ENCODE measurements at places on chromosomes 2 and 18.

DNA sequence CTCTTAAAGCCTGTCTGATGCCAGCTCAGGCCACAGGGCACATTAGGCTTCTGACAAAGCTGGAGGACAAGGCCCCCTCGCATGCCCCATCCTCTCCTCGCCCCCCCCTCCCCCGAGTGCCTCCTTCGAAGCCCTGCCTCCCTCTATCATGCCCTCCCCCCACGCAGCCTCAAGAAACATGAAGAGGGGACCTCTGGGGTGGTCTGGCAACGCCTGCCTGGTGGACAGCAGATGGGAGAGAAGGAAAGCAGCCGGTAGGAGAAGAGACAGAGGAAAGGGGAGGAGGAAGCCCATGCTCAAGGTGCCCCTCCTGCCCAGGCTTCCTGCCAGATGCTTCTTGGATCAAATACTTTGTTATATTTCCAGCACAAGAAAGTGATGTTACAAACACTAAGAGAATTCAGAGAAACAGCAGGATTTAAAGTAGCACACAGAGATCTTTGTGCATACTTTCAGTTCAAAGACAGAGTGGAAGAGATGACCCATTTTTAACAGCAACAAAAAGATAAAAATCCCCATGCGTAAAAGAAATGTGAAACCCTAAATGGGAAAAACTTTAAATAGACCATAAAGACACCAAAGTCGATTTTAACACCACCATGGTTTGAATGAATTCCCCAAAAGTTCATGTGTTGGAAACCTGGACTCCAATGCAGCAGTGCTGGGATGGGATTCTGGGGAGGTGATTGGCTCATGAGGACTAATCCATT is 19.0 kb downstream of the BOK start:
- no peak for DNase-seq

- DNase-seq, result no peak
Measured at GRCh38 chr2:186984966-186985365, 136.0 kb upstream of the ZSWIM2 start.

GRCh38 chr2:230160112-230160660 is 59.6 kb downstream of the SP110 start:
- peak; percentile 44 for DNase-seq

DNA sequence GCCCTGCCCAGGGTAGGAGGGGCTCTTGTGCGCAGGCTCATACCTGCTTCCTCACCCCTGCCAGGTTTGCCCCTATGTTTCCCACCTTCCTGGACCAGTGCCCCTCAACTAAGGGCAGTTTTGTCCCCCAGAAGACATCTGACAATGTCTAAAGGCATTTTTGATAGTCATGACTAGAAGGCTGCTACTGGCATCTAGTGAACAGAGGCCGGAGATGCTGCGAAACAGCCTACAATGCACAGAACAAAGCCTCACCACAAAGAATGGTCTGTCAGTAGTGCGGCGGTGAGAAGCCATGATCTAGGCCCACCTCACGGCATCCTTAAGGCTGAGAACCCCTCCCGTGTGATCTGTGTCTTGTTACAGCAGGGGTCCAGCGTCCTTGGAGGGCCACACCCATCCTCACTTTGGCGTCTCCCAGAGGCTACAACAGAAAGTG is 96.0 kb downstream of the TMEM17 start:
- DNase-seq, result no peak

GRCh38 chr2:138454761-138455160 is 46.8 kb upstream of the SPOPL start:
- DNase-seq, result no peak

- no peak for DNase-seq
Measured at GRCh38 chr2:157413326-157414035, 30.4 kb downstream of the CYTIP start.

DNA sequence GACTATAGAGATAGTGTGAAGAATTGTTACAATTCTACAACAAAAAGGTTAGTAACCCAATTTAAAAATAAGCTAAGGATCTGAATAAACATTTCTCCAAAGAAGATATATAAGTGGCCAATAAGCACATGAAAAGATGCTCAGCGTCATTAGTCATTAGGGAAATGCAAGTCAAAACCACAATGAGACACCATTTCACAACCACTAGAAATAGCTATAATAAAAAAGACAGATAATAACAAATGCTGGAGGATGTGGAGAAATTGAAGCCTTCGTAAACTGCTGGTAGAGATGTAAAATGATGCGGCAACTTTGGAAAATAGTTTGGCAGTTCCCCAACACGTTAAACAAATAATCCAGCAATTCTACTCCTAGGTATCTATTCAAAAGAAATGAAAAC is 366.5 kb upstream of the POU3F3 start:
- DNase-seq, result no peak

DNA sequence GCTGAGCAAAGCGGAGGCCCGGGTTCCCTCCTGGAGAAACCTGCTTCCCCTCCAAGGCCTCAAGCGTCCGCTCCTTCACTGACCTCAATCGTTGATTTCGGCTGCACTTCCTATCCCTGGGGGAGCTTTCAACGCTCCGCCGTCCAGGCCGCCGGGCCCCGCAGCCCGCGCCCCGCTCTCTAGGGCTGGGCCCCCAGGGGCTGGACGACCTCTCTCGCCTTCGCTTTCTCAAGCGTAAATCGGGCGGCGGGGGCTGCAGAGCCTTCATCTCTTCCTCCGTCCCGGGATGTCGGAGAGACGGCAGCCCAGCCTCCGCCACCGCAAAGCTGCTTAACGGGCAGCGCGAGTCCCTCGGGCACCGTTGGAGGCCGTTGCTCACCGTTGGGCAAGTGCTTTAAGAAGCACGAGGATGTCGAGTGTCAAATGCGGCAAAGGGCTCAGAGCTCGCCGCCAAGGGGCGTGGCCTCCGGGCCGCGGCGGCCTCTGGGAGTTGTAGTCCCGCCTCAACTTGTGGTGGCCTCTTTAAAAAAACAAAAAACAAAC is 8.5 kb downstream of the HES6 start:
- DNase-seq, result no peak

GRCh38 chr2:10359246-10359645 is 56.5 kb downstream of the HPCAL1 start:
- DNase-seq, result no peak

DNA sequence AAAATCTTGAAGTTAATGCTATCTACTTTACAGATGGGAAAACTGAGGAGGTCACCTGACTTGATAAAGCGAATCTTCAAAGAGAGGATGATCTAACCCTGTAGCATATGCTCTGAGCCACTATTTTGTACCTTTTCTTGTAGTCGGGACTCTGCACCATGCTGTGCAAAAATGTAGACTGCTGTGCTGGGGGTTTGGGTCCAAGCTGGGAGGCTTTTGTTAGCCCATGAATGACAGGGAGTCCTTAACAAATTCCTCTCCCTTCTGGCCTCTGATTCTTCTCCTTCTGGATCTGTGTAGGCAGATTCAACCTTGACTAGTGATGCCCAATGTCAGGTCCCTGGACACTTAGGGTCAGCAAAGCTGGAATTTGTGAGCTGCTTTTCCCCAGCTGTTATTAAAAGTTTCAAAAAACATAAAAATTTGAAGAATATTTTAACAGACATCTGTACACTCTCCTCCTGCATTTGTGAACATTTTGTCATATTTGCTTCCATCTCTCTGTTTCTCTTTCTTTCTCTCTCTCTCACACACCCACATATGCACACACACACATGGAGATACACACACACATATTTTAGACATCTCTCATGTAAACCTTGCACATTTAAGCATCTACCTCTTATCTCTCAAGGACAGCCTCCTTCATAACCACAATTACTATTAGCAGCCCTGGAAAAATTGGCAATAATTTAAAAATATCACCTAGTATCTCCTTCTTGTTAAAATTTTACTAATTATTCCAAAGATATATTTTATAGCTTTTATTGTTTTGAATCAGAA is 335.0 kb upstream of the TRIB2 start:
- no peak for DNase-seq

DNA sequence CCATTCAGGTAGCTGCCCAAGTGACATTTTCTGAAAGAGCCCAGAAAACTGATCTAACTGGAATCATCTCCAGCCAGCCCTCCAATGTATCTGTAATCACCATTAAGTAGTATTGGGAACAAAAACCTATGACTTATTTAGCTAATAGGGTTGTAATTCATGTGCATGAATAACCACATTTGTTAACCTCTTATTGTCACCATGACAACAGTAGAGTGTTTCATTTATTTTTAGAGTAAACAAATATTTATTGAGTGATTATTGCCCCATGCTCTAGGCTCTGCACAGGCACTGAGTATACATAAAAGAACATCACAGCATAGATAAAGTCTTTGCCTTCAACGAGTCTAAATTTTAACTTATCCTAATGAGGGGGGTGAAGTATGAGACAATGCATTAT is 265.4 kb upstream of the UBE2E3 start:
- DNase-seq, result no peak

- DNase-seq, result no peak
Measured at GRCh38 chr2:63844616-63845015, 2.9 kb downstream of the UGP2 start.

GRCh38 chr2:70046534-70046933 is 40.7 kb upstream of the PCBP1 start:
- DNase-seq, result no peak

DNA sequence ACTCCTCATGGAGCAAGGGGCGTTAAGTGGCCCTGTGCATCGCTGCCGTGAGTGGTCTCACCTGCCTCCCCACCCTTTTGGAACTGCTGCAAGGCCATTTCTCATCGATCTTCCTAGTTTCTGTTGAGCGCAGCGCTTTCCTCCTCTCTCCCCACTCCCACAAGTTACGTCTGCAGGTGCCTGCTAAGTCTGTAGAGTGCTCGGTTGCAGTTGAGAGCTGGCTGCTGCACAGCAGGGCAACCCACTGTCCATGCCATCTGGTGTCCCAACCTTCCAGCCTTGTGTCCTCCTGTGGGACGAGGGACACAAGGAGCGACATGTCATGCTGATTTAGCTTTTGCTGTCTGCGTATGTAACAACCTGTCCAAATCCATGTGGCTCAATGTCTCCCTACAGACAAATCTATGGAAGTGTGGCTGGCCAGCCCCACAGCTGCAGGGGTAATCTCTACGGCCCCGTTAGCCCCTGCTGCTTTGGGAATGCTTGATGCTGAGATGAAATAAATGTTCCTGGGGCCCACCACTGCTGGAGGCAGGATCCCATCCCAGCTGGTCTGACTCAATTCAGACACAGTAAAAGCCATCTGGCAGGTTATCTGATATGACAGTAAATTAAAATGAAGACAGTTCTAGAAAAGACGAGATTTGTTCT is 68.1 kb upstream of the TCF7L1 start:
- DNase-seq, result no peak

- DNase-seq, result no peak
Measured at GRCh38 chr2:207682557-207682956, 28.9 kb upstream of the CCNYL1 start.

DNA sequence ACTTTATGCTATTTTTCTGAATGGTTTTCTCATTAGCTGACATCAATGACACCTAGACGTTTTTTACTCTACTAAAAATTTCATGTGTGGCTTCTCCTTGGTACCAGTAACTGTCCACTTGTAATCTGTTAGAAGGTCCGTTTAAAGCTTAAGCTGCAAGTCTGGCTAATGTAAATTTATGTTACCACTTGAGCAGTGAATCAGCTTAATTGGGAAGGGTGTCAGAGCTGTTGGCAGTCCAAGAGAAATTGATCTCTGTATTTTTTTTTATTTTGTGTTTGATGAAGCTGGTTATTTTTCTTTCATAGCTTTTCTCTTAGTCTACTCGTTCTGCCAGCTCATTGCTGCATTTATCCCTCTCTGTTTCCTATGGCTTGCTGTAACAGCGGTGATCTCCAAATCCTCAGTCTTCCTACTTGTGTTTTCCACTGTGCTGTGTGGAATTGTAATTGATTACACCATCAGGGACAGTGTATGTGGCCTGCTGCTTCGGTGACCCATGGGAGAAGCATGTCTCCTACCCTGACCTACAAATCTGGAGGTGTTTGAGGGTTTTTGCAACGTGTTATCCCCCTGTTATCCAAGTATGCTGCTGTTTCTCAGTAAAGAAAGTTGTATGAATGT is 724.2 kb upstream of the REG3G start:
- no peak for DNase-seq

DNA sequence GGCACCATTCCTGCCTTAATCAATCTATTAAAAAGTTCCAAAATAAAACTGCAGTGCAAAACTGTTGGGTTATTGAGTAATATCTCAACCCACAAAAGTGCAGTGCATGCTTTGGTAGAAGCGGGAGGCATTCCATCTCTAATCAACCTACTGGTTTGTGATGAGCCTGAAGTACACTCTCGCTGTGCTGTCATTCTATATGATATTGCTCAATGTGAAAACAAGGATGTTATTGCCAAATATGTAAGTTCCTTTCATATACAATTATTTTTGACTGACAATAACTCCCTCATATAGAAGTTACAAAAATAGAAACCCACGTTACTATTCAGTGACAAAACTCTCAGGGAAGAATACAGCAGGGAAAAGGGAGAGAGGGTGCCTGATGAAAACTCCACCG is 43.0 kb downstream of the OSGEPL1 start:
- DNase-seq, result no peak

DNA sequence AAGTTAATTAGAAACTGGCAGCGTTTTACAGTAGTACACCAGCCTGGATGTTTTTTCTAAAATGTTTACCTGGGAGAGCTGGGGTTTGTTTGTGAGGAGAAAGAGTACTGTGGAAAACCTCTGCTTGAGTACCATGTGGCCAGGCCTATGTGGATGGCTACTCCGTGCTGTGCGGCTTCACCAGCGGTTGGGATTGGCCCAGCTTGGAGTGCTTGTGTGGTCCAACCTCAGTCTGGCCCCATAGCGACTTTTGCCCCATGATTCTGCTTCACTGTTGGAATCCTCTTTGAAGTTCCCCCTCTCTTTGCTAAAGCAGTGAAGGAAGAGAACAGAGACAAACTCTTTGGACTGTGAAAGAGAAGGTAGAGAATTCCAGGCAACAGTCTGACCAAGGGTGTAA is 15.9 kb downstream of the CD8A start:
- no peak for DNase-seq

GRCh38 chr2:121505986-121506586 is 24.6 kb upstream of the RNU4ATAC start:
- no peak for DNase-seq

DNA sequence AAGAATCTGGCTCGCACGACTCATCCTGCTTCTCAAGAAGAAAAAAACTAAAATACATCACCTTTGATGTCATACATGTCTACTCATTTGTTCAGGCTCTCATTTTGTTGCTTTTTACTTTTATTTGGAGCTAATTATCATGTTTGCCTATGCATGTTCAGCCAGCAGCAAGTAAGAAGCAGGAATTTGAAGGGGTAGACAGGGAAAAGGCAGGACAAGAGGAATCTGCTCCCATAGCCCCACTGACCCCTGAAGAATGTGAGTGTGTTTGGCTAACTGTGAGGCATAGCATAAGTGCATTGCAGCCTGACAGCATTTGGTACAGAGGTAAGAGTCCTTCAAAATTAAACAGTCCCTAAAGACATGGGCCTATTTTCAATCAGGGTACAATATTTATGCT is 72.7 kb downstream of the NYAP2 start:
- DNase-seq, result no peak

DNA sequence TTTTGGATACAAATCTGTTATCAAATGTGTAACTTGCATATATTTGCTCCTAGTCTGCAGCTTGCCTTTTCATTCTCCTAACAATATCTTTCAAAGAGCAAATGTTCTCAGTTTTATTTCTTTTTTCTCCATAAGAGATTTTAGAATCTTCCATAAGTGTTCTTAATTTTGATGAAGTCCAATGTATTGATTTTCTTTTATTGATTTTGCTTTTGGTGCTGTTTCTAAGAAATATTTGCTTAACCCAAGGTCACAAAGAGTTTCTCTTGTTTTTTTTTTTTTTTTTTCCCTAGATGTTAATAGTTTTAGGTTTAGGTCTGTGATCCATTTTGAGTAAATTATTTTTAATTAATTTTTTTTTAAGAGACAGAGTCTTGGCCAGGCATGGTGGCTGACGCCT is 75.8 kb upstream of the SPRED2 start:
- no peak for DNase-seq

GRCh38 chr2:226548732-226549131 is 250.9 kb downstream of the IRS1 start:
- no peak for DNase-seq

Measured in HuH-7 (cell line).